Stimulated activated CD8-positive, alpha-beta memory T cell treated with anti-CD3 and anti-CD28 coated beads, Interleukin-15, amount 100 ng/mL, for 48 hours (primary cell): ENCODE measurements at places on chromosomes 3 and 15.

GRCh38 chr3:151282921-151283320 lies 4.6 kb upstream of the P2RY14 start:
- DNase-seq, result no peak

DNA sequence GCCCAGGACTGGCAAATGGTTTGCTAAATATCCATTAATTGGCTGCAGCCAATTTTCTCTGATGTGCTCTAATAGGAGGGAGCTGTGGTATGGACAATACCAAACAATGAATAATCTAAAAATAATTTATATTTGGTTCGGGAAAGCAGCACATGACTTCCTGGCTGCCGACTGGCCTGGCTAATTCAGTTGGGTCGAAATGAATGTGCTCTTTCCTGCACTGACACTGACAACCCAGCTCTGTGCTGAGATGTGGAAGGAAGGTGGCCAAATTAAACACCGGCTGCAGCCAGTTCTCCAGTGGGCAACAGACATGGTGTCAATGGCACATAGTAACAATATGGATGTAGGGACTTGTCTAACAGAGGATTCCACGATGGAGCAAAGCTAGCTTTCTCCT lies 21.1 kb upstream of the COLQ start:
- DNase-seq, result no peak

DNA sequence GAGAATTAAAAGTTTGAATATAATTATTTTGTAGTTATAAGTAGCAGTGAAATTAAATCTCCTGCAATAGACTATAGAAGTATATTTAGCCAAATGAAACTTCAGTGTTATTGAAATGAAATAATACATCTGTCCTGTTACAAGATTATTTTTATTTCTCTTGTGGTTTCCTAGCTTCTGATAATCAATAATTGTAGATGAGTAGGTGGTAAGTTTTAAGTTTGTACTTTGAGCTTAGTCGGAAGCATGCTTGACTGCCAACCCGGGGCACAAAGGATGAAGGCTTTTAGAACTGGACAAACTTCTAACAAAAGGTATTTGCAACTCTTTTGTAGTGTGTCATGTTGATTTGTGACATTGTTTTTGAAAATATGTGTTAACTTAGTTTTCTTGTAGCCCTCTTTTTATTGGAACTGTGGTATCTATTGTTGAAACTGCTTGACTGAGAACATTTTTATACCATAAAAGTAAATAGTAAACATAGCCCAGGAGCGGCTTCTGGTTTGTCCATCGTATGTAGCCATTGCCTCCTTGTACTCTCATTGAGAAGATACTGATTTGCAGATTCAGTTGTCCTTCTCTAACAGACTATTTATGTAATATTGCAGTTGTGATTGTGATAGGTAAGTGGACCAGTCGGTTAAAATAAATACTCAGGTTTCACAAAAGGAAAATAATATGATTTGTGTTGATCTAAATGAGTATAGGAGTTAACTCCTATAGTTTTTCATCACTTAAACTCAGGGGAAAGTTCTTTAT lies 2.9 kb downstream of the CTNNB1 start:
- DNase-seq, result no peak

DNA sequence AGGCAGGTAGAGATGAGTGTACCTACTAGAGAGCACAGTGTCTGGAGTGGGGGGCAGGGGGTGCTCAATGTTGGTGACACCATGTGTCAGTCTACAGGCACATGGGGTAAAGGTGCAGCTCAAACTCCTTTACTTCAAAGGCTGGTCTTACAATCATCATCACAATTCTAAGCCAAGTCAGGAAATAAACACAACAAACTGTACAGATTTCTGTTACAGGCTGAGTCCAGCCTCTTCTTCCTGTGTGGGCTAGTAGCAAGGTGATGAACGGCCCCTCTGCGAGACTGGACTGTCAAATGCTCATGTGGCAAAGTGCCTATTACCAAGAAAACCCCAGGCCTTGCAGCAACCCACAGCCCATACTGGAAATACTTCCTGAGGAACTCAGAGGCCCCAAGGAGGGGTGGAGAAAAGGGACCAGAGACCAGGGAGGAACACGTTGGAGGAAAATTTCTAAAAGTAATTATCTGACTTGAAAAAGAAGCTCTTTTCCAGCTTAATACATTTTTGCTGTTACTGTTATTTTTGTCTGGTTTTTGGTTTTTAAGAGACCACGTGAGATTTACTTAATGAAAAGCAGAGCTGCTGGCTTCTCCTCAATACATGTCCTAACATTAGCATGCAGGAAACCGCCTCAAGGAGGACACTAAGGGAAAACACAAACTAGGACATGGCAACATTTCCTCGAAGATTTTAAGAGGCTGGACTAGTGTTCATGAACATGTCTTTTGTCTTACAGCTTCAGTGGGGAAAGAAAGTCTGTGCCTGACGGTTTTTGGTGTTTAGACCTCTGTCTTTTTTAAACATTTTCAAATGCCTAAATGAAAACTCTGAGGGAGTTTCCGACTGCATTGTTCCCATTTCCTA lies 29.5 kb downstream of the TBC1D2B start:
- no peak for DNase-seq

- no peak for DNase-seq
Observed at GRCh38 chr3:67897351-67898336, 243.2 kb upstream of the SUCLG2 start.

GRCh38 chr3:108861401-108861800 lies 38.8 kb downstream of the TRAT1 start:
- DNase-seq, result no peak

DNA sequence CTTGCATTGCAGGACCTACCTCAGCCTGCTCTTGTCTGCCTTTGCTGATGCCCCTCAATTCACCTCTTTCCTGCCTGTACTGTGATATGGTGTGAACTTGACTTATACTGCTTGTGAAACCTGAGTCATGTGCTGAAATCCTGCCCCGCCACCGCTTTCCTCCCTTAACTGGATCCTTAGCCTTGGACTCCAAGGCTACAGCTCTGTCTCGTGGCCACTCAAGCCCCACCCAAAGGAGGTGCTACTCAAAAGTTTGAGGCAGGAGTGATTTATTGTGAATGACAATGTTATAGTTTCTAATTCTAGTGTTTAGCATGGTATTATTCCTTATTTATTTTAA lies 56.1 kb downstream of the MYZAP start:
- DNase-seq, result no peak
